Caco-2 (cell line): ENCODE measurements at places on chromosomes 7 and 10. TPM values are rescaled to one million over a fixed set of nuclear protein-coding genes. Genes with fewer than 3 reads are reported as not detected.
A peak's percentile ranks its signal among the peaks of the same experiment; 100 is the strongest.

DNA sequence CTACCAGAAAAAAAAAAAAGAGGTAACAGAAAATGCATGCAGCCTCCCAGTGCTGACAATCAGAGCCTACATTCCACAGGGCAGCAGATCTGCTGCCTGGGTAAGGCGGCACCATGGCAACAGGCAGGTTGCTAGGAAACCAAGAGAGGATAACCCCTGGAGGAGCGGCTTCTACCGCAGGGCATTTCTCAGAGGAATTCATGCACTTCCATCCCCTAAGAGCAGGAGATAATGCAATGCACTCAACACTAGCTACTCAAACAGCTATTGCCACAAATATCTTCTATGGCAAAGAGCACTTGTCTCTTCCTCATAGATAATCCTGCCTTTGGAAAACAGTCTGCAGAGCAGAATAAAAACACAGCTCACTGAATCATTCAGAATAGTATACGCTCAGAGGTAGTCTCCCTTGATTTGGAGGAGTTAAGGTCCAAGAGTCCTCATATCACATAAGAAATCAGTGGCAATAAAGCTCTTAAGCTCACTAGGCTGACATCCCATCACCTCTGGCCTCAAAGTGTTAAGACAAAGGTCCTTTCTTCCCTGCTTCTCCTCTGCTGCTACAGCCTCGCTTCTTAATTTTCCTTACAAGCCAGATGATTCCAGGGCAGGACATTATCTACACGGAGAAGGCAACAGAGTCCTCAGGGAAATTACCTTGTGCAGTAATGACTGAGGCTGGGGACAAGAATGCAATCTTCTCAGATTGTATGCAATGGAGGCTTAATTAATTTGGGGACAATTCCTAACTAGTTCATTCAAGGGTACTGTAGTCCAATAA, 10.7 kb downstream of the PSAP start:
- DNase-seq: peak; percentile 95

GRCh38 chr7:29352041-29352440, 157.5 kb downstream of the CHN2 start:
- no peak for DNase-seq

DNA sequence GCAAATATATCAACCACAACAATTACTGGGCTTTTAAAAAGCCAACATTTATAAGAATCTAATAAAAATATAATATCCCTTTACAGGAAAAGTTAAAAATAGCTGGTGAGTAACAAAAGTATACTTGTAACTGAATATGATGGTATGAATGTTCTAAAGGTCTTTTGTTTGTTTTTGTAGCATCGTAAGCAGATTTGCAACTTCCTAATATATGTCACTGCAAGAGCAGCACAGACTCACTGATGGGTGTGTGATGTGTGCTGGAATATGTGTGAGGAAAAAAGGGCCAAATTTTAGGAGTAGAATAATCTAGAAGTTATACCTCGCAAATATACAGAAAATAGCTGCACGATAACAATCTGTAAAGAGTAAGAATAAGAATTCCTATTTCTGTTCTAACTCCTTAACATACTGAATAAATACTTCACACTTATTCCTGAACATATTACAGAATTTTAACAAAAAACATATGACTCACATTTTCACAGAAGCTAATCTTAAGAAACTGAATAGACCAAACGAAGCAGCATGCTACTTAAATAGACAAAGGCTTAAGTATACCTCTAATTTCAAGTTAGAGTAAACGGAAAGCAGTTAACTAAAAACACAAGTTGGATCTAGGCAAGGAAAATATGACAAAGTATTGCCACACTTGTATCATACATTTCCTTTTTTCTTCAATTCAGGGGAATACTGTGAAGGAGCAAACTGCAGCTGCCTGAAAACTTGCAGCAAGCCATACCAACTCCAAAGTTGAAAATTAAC, 9.6 kb downstream of the ETV1 start:
- no peak for DNase-seq

DNA sequence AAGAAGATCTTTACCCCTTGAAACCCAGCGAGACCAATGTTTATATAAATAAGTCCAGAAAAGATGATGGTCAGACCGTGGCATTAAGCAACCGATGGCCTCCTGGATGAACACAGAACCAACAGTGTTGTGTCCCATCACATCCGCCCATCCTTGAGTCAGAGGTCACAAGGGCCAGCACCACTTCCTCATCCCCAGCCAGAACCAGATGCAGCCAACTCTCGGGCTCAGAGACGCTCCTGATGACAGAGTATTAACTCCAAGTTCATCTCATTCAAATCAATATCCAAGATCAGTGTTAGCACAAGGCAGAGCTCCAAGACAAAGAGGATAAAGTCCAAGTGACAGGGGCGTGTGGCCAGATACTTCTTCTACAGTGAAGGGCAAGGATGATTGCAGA, 63.5 kb downstream of the FAM53B start:
- no peak for DNase-seq

- DNase-seq: no peak
Observed at GRCh38 chr7:134502463-134503371, 24.6 kb upstream of the AKR1B10 start.

DNA sequence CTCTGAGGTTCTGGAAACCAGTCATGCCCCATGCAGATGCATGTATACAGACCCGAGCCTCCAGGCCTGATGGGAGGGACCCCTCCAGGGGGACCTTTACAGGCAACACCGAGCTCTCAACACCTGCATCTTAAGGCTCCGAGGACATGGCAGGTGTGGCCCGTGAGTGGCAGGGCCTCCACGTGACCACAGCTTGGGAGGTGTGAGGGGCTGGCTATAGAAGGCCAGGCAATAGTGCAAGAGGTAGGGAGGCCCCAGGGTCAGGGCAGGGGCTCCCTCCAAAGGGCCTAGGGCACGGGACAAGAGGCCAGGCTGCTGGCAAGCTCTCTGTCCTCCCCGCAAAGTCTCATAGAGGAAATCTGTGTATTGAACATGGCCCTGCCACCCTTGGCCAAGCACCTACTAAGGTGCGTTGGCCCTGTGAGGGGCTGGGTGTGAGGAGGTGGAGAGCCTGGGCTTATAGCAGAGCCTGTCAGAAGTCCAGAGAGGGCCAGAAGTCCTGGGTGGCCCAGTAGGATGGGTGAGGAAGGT, 134.2 kb downstream of the PTPN20 start:
- peak; percentile 29 for DNase-seq

TFEC gene
- total RNA-seq: 38.3 and 45.1 TPM in 2 replicates
